CD4-positive, alpha-beta T cell treated with Interleukin-15 for 1 hour (primary cell): ENCODE measurements at places on chromosomes 7 and 10.

DNA sequence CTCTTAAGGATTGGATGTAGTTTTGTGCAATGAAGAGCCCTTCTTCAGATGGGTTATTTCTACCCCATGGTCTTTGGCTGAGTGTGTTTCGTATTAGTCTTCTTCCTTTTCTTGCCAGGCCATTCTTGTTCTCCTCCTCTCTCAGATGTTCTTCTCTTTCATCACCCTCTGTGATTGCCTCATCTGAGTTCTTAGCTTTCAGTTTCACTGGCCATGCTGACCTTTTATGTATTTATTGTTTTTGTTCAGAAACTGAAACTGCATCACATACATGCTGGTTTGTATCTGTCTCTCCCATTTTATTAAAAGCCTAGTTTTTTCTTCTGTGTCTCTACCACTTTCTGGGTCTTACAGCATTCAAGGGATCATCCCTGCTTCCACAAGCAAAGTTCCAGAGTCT lies 21.7 kb upstream of the PCGF5 start:
- DNase-seq: no peak

DNA sequence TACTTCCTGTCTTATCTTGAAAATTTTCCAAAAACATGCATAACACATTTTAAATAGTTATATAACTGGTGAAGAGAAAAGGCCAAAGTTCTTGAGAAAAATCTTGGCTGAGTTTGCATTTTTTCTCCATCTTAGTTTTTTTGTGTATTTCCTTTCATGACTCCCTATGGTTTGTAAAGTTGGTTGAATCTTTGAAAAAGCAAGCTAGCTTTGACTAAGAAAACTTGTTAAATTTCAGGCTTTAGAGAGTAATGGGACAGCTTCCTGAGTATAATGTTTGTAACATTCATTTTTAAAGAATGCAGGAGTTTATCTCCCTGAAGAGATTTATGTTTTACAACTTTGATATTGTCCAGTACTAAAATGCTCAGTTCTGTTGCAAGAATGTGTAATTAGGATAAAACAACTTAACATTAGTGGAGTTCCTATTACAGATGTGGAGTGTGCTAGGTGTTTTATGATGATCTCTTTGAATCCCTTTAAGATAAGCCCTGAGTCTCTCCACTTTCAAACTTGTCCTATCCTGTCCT lies 11.1 kb upstream of the HERPUD2 start:
- no peak for DNase-seq

DNA sequence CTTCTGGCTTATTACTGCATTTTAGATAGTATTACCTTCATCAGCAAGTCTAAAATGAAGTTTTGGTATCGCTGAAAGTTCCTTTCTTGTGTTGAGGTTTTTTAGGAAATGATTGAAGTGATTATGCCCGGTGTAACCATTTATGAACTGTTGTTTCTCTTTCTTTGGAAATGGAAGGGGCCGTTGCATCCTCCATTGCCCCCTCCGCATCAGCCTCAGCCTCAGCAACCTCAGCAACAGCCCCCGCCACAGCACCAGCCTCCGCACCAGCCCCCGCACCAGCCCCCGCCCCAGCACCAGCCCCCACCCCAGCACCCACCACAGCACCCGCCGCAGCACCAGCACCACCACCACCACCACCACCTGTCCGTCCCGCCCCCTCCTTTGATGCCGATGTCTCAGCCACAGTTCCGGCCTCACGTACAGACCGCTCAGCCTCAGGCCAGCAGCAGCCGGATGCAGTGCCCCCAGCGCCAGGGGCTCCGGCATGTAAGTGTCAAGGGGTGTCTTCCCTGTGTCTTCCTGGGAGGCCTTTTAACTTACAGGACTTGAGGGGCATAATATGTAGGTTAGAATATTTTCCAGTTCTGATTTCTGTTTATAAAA lies 72.6 kb downstream of the SHH start:
- no peak for DNase-seq

GRCh38 chr7:71229148-71229547 lies 97.2 kb downstream of the GALNT17 start:
- no peak for DNase-seq

GRCh38 chr10:8065651-8066050 lies 11.2 kb downstream of the GATA3 start:
- no peak for DNase-seq

- DNase-seq: no peak
Measured at GRCh38 chr10:98077223-98077622, 46.8 kb upstream of the CRTAC1 start.

- no peak for DNase-seq
Measured at GRCh38 chr10:18204039-18204835, 64.0 kb downstream of the CACNB2 start.

DNA sequence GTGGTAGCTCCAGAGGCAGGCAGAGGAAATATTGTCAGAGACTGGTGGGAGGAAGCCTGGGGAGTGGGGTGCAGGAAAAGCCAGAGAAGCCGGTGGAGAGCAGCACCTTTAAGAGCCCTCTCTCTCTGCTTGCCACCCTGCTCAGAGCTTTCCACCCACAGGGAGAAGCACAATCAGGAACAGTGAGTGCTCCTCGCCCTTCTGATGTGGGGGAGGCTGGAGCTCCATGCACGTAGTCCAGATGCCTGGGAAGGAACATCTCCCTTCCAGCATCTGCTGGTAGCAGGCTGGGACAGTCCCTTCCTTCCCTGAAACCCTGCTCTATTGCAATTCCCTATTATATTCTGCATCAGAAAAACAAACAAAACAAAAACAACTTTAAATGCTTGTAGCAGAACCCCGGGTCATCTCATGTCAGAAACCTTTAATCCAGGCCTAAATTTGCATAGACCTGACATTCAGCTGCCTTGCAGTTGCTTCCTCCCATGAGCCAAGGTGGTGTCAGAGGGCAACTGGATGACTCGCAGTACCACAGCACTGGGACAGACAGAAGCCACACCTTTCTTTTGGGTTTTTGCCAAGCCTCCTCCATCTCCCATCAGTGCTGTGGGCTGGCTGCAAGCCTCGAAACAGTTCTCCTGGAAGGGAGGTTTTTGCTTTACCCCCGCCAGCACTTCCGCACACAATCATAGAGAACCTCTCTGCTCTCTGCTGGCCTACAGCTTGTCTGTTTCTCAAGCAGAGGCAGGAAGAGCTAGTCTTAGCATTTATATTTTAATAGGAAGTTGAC lies 13.1 kb downstream of the AVPI1 start:
- no peak for DNase-seq

DNA sequence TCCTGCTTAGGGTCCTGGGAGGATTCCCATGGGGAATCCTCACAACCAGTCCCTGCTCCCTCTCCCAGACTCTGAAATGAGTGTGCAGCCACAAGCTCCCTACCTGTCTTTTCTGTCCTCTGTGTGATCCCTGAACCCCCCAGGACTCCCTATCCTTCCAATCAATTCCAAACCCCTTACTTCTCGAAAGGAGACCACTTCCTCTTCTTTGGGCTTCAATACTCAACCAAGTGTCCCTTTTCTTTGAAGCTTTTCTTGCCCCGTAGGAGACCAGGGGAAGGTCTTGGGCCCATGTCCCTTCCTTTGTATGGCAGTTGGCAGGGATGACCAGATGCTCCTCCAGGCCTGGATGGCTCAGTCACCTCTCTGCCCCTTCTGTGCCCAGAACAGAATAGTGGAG lies 1.7 kb downstream of the AEBP1 start:
- no peak for DNase-seq

GRCh38 chr10:79101560-79102497 lies 33.1 kb downstream of the ZMIZ1 start:
- no peak for DNase-seq

- no peak for DNase-seq
Measured at GRCh38 chr7:49294611-49295010, 370.3 kb downstream of the CDC14C start.

- DNase-seq: no peak
Measured at GRCh38 chr10:78254013-78254412, 220.3 kb downstream of the RPS24 start.
